Lower lobe of right lung (tissue), 2 donors: ENCODE measurements at places on chromosomes 6 and 20.

DNA sequence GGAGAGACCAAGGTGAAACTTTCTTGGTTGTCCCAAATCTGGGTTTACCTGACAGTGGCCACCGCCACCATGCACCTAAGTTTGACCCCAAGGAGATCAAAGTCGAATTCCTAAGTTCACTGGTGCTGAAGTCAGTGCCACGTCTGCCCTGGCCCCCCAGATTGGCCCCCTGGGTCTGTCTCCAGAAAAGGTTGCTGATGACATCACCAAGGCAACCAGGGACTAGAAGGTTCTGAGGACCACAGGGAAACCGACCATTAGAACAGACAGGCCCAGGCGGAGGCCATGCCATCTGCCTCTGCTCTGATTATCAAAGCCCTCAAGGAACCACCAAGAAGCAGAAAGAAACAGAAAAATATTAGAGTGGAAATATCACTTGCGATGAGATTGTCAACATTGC is 91.2 kb downstream of the DLL1 start:
- no peak for DNase-seq

- no peak for DNase-seq
These were observed 53.2 kb upstream of the NKX2-4 start for GRCh38 chr20:21450572-21450971.

- no peak for DNase-seq
These were observed 7.5 kb upstream of the DST start for GRCh38 chr6:56650191-56650590.

- no peak for DNase-seq
These were observed 8.4 kb downstream of the CD40 start for GRCh38 chr20:46126440-46127056.

DNA sequence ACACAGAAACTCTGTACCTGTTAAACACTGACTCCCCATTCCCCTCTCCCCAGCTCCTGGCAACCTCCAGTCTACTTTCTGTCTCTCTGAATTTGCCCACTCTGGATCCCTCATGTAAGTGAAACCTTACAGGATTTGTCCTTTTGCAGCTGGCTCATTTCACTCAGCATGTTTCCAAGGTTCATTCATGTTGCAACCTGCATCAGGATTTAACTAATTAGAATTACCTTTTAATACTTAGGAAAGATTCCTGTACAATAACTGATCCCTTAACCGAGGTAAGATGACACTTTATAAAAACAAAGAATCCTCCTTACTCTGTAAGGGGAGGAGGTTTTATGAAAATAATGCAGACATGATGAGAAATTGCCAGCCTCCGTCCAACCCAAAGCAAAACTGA is 113.1 kb upstream of the MTHFD1L start:
- no peak for DNase-seq

DNA sequence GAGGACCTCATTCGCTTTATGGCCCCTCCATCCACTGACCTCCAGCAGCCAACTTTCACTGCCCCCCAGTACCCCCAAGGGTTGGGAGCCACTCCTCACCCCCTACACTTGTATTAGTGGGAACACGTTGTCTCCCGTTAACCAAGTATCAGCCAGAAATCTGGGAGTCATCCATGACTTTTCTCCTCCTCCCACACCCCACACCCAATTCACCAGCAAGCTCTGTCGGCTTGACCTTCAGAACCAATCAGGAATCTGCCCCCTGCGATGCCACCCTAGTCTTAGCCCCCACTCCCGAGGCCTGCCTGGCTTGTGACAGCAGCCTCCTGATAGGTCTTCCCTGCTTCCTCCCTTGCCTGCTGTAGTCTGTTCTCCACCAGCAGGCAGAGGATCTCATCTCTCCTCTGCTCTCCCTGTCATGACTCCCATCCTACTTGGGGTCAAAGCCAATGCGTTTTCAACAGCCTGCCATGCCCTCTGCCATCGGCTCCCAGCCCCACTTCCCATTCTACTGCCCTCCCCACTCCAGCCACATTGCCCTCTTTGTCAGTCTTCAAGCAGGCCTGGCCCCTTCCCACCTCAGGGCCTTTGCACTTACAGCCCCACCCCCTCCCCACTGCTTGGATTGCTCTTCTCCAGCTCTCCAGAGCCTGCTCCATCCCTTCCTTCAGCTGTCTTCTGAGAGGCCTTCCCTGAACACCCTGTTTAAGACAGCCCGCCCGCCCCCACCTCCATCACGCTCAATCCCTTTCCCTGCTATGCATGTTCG is 19.4 kb downstream of the MDGA1 start:
- no peak for DNase-seq

DNA sequence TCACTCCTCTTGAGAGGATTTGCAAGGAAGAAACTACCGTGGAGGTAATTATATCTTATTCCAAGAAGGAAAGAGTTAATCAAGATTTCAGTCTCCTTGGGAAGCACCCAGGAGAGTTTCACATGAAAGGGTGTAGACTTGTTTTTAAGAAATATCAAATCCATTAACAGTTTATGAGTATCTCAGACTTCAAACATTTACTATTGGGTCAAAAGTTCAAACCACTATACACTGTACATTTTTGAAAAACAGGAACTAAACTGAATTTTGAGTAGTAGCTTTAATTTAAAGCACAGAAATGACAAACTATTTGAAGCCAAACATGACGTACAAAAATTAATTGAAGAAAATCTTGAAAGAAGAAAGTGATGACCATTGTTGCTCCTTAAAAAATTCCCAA is 164.0 kb downstream of the FOXC1 start:
- DNase-seq, result no peak

GRCh38 chr6:12467706-12468670 is 177.8 kb downstream of the EDN1 start:
- no peak for DNase-seq

- no peak for DNase-seq
These were observed 21.1 kb downstream of the THBS2 start for GRCh38 chr6:169232507-169232931.

DNA sequence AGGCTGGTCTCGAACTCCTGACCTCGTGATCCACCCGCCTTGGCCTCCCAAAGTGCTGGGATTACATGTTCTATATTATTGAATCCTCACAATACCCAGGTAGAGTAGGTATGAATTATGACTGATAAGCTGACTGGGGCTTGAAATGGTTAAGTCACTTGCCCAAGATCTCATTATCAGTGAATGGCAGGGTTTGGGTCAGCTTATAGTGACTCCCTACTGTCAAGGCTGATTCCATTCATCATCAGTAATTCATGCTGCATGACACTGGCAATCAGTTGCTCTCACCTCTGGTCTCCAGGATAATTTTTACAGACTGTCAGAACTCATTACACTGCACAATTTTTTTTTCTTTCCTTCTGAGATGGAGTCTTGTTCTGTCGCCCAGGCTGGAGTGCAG is 127.6 kb downstream of the KIF13A start:
- DNase-seq, result no peak
